ENCODE measurements at places on chromosomes 2 and 18. TPM values are rescaled to one million over a fixed set of nuclear protein-coding genes. Genes with fewer than 3 reads are reported as not detected.

The VWC2L gene
- total RNA-seq, result not detected

The RAB6D gene
- total RNA-seq, result 0.14 TPM

The EMX1 gene
- 3.8 TPM for total RNA-seq

DNA sequence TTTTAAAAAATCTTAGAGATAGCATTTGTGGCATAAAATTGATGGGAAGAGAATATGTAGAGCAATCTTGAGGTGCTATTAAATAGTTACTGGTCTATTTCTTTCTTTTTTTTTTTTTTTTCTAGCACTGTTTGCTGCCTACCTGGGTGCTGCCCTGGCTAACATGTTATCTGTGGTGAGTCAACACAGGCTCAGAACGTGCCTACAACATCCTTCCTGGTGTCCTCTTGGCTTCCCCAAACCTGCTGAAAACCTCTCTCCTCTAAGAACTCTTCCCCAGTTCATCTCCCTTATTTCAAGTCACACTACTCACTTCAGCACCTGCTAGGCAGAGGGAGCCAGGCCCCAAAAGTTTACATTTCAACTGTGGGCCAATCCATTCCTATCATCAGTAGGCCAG, 45.1 kb upstream of the SLC14A1 start:
- peaks cover 5% of the 10 kb centered on the region for H3K4me1 ChIP-seq
- H3K36me3 ChIP-seq, result no peaks in the 10 kb centered on the region
- no peak for DNase-seq
- H3K27ac ChIP-seq, result no peak overlapping the region

- H3K27ac ChIP-seq, result no peak overlapping the region
- H3K36me3 ChIP-seq, result no peaks in the 10 kb centered on the region
- DNase-seq, result no peak
Measured at GRCh38 chr2:218615868-218616315, 8.2 kb downstream of the PLCD4 start.
